Stimulated activated CD4-positive, alpha-beta T cell treated with anti-CD3 and anti-CD28 coated beads, Interleukin-2, amount 100 ng/mL, for 24 hours (primary cell): ENCODE measurements at places on chromosomes 3 and 15.

DNA sequence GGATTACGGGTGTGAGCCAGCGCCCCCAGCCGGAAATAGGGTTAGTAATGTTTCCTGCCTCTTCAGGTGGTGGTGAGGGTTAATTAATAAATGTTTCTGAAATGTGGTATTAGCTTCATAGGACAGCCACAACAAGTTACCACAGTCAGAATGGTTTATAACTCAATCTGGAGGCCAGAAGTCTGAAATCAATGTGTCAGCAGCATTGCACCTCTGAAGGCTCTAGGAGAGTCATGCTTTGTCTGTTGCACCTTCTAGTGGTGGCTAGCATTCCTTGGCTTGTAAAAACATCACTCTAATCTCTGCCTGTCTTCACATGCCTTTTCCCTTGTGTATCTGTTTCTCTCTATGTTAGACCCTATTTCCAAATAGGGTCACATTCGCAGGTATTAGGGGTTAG, 7.8 kb upstream of the RPSA start:
- DNase-seq: no peak

- DNase-seq: no peak
Measured at GRCh38 chr15:47987461-47987860, 133.3 kb upstream of the SLC24A5 start.

- no peak for DNase-seq
Measured at GRCh38 chr3:69219101-69219708, 96.8 kb upstream of the LMOD3 start.

GRCh38 chr15:74964794-74965193, 8.2 kb upstream of the RPP25 start:
- DNase-seq: no peak

GRCh38 chr15:69535998-69536397, 83.4 kb downstream of the RPLP1 start:
- no peak for DNase-seq

DNA sequence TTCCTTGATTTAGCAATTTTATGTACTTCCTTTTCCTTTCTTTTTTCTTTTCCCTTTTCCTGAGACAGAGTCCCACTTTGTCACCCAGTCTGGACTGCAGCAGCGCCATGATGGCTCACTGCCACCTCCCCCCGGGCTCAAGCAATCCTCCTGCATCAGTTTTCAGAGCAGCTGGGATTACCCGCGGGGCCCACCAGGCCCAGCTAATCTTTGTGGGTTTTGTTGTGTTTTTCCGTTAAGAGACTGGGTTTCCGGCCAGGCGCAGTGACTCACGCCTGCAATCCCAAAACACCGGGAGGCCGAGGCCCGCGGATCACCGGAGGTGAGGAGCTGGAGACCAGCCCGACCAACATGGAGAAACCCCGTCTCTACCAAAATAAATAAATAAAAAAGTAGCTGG, 17.7 kb downstream of the GOLGA8S start:
- DNase-seq: no peak

GRCh38 chr3:185216607-185216958, 37.3 kb downstream of the EHHADH start:
- no peak for DNase-seq

GRCh38 chr15:73744293-73744692, 8.9 kb downstream of the INSYN1 start:
- no peak for DNase-seq

GRCh38 chr3:136250903-136251460, 842 bp downstream of the PCCB start:
- peak; percentile 33 for DNase-seq

GRCh38 chr15:58271410-58271809, 133.2 kb downstream of the AQP9 start:
- DNase-seq: no peak

DNA sequence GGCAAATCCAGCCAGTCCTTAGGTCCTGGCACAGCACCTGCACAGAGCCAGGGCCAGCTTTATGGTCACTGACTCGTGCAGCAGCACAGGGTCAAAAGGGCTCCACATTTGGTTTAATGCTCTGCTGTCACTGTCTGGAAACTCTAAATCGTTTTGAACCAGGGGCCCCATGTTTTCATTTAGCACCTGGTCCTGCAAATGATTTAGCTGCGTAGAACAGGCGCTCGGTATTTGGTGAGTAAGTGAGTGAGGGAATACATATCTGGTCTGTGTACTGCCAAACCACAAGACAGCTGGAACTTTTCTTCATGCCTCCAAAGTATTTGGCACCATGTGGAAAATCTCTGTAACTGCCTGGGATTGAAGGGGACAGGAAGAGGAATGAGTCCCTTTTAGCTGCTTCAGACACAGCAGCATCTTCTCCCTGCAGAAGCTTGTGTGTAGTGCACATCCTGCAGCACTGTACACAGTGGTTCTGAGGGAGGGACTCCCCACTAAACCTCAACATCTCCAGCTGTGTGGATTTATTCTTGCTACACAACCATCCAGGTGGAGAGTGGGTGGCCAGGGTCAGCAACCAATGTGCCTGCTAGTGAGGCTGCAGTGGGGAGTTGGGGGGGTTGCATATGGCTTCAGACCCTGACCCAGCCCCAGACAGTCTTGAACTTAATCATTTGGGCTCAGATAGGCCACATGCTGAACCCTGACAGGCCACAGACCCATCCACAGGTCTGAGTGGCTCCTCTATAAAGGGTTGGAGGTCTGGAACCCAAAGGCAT, 1.1 kb downstream of the SH2D7 start:
- DNase-seq: no peak

- no peak for DNase-seq
Measured at GRCh38 chr3:174495928-174496327, 363.2 kb upstream of the NAALADL2 start.

DNA sequence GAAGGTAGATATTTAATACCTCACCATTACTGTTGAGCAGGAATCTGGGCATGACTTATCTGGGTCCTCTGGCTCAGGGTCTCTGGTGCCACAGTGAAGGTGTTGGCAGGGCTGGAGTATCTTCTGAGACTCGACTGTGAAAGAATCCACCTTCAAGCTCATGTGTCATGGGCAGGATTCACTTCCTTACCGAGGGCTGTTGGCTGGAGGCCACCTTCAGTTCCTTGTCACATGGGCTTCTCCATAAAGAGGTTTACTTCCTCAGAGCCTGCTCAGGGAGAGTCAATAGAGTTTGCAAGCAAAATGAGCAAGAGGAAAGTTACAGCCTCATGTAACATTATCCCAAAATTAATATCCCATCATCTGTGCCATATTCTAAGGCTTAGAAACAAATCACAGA, 459.5 kb downstream of the NR2F2 start:
- DNase-seq: no peak

DNA sequence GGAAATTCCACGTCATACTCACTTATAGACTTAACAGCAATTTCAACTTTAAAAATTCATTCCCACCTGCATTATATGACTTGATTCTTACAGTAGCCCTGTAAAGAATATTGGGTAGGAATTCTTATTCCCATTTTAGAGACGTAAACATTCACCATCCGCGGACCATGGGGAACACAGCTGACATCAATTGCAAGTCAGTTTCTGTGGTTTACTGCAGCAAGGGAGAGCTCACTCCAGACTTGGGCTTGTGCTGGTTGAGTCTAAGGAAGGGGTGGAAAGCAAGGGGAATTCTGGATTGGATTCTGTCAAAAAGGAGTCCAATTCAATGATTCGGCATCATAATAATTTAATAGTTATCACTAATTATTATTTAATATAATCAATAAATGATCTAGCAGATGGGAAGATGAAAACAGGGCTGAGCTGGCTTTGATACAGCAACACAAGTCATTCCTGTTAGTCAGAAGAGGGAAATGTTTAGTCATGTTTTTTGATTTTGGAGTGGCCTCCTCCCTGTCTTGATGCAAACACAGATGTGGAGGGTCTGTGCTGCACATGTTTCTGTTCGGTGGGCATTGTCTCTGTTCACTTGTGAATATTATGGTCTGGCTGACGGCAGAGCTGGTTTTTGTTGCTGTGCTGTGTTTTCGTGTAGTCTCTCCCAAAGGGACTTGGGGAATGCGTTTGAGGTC, 9.7 kb downstream of the LIPC start:
- DNase-seq: no peak

- DNase-seq: no peak
Measured at GRCh38 chr3:160990446-160990845, 114.7 kb downstream of the B3GALNT1 start.

- DNase-seq: no peak
Measured at GRCh38 chr3:22536541-22536940, 666.6 kb upstream of the UBE2E2 start.

GRCh38 chr3:172885704-172886103, 135.2 kb downstream of the ECT2 start:
- no peak for DNase-seq
